ENCODE measurements at places on chromosomes 7 and 10.

- no peak for DNase-seq
Measured at GRCh38 chr7:30598121-30598876, 3.6 kb downstream of the GARS1 start.

- no peak for DNase-seq
Measured at GRCh38 chr7:156456503-156457115, 184.0 kb upstream of the RNF32 start.

DNA sequence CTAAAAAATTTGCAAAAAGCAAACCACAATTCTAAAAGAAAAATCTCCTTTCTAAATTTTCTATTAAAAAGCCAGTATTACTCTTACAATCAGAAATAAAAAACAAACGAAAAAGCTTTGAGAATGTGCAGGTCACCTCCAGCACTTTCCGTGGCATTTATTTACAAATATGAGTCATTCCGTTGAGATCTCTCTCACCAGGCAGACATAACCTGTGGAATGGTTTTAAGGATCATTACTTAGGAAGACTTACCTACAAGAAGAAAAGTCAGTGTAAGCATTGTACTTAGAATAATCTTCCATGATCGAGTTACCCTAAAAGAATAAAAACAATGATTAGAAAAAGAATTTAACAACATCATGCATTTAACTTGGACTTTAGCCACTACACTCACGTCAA lies 3.3 kb downstream of the SUN3 start:
- DNase-seq: no peak

- no peak for DNase-seq
Measured at GRCh38 chr10:71294091-71294561, 24.9 kb upstream of the SLC29A3 start.

DNA sequence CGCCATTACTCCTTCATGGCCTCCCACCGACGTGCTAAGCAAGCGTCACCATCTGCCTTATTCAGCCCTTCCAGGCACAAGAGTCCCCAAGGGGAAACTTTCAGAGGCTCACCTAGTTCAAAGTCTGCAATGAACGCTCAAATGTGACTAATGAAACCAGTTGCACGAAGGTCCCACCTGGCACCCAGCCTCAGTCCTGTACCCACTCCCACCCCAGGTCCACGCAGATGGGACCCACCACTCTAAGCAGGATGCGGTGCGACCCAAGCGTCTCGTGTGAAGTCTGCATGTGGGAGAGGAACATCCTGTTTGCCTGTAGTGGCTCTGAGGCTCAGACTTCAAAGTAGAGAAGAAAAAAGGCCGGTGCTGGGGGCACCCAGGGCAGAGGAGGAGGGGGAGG lies 40.3 kb downstream of the RGS10 start:
- no peak for DNase-seq

GRCh38 chr7:25858525-25859411 lies 293.2 kb upstream of the NFE2L3 start:
- no peak for DNase-seq
